Substantia nigra (tissue), 51 donors: ENCODE measurements at places on chromosomes 7 and 10.

GRCh38 chr10:24136070-24136469, 72.9 kb upstream of the KIAA1217 start:
- DNase-seq: no peak

GRCh38 chr10:124677293-124677699, 66.9 kb downstream of the FAM53B start:
- no peak for DNase-seq

- DNase-seq: no peak
Measured at GRCh38 chr7:24313777-24314176, 29.8 kb downstream of the NPY start.

DNA sequence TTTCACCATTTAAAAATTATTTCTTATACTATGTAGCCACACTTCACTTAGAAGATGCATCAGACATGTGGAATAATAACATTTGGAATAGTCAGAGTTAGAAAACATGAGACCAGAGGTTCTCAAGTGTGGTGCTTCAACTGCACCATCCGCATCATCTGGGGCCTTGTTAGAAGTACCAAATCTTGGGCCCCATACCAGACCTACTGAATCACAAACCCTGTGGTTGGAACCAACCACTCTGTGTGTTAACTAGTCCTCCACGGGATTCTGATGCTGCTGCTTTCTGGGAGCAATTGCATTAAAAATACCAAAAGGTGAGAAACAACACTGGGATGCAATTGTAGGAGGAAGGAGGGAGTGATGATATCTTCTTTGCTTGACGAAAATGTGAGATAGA, 125.2 kb downstream of the GNAT3 start:
- no peak for DNase-seq

DNA sequence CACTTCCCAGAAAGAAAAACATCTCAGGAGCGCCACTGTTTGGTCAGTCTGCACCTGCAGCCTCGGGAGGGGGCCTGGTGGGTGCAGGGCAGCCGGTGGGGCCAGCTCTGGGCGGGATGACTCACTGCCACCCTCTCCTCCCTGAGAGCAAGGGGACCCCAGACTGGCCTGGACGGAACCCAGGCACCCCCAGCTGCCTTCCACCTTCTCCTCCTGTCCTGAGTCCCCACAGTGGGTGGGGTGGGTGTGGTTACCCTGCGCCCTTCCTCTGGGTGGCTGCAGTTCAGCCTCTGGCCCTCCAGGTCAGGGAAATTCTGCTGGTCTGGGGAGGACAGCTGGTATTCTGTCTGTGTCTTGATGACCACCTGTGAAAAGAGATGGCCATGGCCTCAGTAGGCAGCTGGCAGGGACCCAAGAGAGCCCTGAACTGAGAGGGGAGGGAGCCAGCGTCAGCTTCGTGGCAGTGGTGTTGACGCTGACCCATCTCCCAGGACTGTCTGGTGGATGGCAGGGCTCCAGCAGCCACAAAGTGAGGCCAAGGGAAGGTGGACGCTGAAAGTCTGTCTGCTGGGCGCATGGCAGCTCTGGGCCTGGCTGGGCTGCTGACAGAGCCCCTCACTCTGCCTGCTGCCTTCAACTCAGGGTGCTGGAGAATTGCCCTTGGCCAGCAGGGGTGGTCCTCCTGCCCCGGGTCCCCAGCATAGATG, 8.9 kb downstream of the CALY start:
- no peak for DNase-seq

DNA sequence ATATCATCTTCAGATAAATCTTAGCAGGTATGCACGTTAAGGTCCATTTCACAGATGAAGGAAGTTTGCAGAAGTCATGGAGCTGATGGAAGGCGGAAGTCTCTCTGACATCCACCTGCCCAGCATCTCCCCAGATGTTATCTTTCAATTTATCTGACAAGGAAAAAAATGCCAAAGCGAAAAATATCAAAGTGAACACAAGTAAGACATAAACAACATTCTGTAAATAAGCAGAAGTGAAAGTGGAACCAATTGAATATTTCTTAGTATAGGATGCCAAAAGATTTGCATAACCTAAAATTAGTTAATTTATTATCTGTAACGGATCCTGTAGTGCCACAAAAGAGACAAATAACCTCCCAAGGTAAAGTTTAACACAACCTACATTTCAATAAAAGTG, 73.6 kb upstream of the NEBL start:
- no peak for DNase-seq

GRCh38 chr7:132203021-132203420, 373.2 kb downstream of the PLXNA4 start:
- no peak for DNase-seq
